ENCODE measurements at places on chromosomes 13 and 19.
A peak's percentile ranks its signal among the peaks of the same experiment; 100 is the strongest.

DNA sequence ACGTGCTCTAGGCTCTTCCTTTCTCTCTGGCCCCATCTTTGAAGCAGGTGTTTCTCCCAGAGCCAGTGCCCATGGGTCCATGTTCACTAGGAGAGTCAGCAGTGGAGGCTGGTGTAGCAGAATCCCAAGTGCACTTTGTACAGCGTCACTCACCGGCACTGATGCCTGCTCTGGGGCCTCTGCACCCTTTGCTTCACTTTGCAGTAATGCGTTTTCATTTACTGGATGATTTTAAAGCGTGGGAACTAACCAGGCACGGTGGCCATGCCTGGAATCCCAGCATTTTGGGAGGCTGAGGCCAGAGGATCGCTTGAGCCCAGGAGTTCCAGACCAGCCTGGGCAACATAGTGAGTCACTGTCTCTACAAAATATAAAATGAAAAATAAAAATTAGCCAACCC lies 30.7 kb downstream of the SLC25A42 start:
- no peak for DNase-seq

GRCh38 chr13:99955107-99955746 lies 16.3 kb downstream of the ZIC5 start:
- no peak for DNase-seq

GRCh38 chr13:46565808-46566750 lies 13.1 kb downstream of the LRCH1 start:
- DNase-seq = no peak

DNA sequence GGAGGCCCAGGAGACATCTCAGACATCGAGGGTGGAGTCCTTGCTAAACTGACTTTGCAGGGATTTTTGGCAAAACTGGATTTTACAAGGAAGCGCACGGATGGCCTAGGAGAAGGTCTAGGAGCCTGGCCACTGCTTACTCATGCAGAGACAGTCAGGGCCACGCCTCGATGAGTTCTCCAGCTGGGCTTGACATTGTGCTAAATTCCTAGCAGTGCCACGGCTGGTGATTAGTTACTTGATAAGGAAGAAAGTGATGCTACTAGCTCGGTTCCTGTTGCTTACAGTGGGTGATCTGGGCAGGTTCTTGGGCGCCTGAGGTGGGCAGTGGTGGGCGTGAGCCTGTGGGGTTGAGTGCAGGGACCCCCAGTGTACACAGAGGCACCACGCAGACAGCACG lies 143.4 kb downstream of the SOX1 start:
- DNase-seq = no peak

DNA sequence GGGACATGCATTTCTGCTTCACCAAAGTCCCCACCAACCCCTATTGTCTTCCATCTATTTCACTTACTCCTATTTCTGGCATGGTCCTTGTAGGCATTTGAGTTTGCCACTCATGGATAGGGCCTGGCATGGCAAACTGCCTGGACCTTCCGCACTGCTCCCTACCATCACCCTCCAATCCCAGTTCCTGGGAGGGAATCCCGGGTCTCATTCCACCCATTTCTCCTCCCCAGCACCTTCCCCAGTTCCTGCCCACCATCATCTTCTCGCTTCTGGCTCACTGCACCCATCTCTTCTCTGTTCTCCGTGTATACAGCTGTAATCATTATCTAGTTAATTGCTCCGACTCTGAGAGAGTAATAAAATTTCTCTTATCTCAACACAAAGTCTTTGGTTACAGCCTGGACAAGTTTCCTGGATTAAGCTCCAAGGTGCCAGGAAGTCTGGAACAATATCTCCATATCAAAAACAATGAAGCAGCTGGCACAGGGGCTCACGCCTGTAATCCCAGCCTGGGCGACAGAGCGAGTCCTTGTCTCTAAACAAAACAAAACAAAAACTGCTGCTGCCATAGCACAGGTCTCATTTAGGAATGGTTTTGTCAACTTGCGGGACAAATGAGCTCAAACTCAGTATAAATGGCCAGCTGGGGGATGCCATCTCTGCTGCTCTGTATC lies 17.0 kb upstream of the COX7A1 start:
- no peak for DNase-seq

- DNase-seq = no peak
Measured at GRCh38 chr13:50127726-50128291, 112.6 kb downstream of the KCNRG start.

DNA sequence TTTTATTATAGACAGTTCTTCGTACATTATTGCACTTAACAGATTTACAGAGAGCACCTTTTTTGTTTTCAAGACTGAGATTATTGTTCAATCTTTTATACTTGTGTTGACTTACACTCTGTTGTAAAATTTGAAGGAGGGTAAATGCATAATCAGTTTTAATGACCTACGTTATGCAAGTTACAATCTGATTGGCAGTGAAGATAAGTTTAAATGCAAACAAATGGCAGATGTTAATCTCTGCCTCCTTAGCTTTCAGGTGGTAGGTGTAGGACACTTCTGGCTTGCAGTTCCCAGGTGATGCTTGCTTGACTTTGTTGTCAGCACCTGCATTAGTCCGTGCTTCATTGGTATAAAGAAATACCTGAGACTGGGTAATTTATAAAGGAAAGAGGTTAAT lies 424.9 kb downstream of the FGF9 start:
- DNase-seq = no peak

DNA sequence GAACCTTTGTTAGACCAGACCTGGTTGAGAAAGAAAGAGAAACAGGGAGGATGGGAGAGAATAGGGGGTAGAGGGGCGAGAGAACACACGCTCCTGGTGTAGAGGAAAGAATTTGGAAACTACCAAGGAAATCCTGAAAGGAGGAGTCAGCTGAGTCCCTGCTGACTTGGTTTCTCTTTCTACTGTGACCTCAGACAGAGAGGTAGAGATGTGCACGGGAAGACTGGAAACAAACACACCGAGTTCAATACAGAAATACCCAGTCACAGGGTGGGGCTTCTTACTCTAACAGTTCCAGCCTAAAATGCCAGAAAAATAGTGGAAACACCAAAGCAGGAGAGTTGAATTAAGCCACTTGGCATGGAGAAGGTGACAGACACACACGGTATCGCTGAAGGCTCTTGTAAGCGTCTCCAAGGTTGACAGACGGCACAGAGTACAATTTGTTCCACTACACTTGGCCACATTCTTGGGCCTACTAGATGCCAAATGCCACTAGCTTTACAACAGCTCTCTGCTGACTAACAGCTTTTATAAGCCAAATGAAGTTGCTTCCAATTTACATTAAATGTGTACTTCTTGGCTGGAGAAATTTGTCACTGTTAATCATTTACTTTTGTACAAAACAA lies 28.1 kb downstream of the LATS2 start:
- DNase-seq = no peak

DNA sequence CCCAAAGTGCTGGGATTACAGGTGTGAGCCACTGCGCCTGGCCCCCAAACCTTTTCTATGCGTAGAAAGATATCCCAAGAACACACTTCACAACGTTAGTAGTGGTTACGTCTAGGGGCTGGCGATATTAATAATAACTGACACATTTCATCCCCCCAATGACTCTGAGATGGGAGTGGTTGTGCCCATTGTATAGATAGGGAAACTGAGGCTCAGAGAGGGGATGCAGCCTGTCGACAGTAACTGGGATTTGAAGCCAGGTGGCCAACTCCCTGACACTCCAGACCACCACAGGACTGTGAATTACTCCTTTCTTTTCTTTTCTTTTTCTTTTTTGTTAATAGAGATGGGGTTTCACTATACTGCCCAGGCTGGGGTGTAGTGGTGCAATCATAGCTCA lies 25.3 kb upstream of the PTPRS start:
- no peak for DNase-seq

- DNase-seq = no peak
Measured at GRCh38 chr19:4038057-4038456, 28.6 kb downstream of the ZBTB7A start.

DNA sequence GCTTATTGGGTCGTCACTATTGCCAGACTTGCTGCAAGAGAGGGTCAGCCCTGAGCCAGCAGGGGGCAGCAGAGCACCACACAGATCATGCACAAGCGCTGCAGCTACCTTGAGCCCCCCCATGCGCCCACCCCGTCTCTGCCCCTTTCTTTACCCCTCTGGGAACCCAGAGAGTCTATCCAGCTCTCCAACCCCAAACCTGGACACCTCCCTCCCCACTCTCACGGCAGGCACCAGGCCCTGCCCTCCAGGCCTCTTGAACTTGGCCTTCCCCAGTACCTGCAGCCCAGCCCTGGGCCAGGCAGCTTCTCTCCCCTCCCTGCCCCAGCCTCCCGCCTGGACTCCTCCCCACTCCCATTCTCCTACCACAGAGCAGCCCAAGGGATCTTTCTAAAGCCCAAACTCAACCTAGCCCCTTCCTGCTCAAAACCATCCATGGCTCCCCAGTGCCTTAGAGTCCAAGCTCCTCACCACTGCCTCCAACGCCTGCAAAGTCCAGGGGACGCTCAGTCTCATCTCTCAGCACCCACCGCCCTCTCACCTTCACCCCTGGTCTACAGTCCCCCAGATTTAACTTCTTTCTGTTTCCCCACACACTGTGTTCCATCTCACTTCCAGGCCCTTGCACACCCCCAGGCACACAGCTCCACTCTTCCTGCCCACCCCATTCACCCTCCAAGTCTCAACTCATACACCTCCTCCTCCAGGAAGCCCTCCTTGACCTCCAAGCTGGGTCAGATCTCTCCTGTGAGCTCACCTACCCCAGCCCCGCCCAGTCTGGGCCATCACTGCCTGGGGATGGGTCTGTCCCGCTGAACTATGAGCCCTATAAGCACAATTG lies 9.4 kb upstream of the CEACAM16 start:
- peak; percentile 82 for DNase-seq

DNA sequence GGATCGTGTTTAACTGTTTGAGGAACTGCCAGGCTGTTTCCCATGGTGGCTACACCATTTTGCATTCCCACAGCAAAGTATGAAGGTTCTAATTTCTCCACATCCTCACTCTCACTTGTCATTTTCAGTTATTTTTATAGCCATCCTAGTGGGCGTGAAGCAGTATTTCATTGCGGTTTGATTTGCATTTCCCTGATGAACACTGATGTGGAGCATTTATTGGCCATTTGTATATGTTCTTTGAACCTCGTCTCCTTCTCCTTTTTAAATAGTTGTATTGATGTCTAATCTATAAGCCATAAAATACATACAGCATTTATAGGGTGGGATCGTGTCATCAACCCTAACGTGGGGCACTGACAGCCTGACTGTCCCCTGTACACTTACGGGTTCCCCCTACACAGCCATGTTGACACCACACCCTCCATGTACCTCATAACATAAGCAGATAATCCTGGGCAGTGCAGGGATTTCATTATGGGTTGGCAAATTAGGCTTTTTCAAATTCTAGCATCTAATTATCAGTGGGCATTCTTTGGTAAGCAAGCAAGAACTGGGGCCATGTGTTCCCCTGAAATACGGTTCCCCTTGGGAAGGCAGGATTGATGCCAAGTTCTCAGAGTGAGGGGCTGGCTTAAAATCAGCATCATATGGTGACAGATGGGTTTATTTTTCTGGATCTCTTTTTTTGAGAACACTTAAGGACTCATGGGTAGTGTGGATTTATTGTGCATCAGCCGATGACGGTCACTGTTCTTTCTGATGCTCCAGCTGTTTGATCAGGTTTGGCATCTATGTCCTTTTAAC lies 11.6 kb upstream of the ZBTB45 start:
- no peak for DNase-seq

DNA sequence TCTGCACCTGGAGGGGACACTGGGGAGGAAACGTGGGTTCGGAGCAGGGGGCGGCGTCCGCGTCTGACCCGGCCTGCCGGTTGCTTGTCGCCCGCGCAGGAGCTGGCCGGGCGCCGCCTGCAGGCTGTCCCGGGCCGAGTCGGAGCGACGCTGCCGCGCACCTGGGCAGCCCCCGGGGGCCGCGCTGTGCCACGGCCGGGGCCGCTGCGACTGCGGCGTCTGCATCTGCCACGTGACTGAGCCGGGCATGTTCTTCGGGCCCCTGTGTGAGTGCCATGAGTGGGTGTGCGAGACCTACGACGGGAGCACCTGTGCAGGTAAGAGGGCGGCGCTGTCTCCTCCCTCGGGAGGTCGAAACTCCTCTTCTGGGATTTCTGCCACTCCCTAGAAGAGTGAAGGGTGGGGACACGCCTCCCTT lies 1.3 kb downstream of the ITGBL1 start:
- DNase-seq = peak; percentile 5

- DNase-seq = no peak
Measured at GRCh38 chr19:8338835-8339234, 4.2 kb downstream of the KANK3 start.

GRCh38 chr13:90943946-90944345 lies 403.5 kb upstream of the MIR17HG start:
- no peak for DNase-seq
